ENCODE measurements at places on chromosomes 2 and 18.

GRCh38 chr2:74349889-74350288 lies 6.7 kb upstream of the SLC4A5 start:
- DNase-seq: no peak

- DNase-seq: no peak
These were observed 25.4 kb downstream of the PTPRM start for GRCh38 chr18:7592305-7593071.

- DNase-seq: no peak
These were observed 1.1 kb downstream of the MAP2 start for GRCh38 chr2:209424781-209425470.

GRCh38 chr18:50573679-50574078 lies 13.8 kb downstream of the MAPK4 start:
- DNase-seq: no peak

DNA sequence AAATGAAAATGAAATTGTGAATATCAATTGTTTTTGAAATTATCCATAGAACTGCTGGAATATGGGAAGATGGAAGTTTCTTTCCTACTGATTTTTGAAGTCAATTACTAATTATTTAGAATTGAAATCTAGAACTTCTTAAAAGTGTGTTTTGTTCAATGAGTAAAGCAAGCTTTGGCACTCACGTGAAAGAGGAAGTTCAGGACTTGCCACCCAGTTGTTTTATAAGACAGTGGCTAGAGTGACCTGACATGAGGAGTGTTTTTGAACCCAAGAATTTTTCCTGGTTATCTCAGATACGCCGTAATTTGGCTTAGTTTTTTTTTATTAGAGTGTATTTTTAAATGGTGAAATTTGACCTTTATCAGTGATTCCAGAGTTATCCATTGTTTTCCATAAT lies 3.5 kb downstream of the MXD1 start:
- DNase-seq: no peak

DNA sequence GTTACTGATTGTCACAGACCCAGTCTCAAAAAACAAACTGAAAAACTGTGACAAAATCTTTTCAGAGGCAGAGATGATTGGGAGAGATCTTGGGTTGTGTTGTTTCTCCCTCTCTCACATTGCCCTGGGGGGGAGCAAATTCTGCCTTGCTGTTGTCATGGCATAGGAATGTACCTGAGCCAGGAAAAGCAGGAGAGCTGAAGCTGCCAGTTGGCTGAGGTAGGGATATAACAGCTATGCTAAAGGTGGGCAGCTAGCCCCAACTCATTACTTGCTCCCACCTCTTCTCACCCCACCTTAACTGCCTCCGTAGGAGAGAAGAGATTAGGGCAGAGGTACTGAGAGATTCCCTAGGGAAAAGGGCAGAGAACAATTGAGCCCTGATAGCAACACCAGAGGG lies 299.3 kb downstream of the OSR1 start:
- DNase-seq: no peak

DNA sequence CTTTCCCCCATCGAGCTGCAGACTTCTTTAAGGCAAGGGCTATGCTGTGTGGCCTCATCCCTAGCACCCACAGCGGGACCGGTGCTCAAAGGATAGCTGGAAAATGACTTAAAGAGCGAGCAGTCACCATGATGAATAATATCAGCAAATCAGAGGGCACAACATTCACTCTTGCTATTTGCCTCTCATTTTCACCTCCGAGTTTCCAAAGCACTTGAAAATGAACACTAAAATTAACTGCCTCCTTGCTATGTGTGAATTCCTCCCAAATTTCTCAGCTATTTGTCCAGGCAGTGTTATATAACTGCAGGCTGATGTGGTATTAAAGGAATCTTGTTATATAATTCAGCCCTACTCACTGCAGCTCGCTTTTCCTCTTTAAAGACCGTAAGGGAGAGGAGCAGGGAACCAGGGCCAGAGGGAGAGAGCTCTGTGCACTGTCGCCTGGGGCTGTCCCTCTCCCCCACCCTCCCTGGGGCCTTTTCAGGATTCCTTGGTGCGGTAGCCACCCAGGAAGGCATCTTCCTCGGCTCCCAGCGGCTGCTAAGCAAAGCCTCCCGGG lies 1.4 kb downstream of the CYS1 start:
- no peak for DNase-seq

DNA sequence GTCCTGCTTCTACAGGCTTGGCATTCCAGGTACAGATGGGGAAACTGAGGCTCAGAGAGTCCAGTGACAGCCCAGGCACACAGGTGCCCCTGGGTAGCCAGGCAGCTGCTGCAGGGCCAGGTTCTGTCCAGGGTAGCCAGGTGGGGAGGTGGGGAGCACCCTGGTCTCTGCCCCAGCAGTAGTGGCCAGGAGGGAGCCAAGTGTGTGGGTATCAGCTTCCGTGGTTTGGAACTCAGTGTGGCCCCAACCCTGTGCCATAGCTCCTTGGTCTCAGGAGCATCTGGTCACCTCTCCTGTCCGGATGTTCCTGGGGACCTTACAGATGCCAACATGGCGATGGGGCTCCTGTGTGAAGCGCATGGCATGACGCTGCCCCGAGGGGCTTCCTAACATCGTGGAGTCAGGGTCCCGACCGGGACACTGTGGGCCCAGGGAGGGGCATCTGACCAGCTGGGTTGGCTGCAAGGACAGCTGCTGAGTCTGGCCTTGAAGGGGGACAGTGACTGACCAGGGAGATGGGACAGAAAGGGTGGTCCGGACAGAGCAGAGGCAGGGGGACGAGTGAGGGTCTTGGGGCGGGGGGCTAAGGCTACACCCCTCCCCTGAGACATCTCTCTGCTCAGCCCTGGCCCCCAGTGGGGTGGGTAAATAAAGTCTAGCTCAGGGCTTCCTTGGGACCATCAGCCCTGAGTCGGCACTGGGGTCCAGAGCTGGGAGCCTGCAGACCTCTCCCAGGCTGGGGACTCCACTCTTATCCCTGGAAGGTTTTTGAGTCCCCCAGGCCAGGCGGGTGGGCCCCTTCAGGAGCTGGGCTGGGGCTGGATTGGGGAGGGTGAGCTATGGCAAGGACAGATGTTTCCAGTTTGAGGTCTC lies 76.0 kb upstream of the SMAD7 start:
- no peak for DNase-seq

DNA sequence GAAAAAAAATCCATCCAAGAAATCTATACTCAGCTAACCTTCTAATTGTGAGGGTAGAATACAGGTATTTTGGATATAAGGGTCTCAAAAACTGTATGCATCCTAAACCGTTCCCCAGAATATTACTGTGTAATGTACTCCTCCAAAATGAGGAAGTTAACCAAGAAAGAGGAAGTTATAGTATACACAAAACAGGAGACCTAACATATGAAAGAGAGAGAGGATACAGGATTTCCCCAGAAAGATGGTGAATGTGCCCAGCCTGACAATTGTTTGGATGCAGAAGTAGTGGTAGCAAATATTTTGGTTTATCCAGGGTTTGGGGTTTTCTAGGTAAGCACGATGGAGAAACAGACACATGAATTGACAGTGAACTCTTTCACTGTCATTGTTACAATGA lies 50.6 kb downstream of the GALNT3 start:
- DNase-seq: no peak

DNA sequence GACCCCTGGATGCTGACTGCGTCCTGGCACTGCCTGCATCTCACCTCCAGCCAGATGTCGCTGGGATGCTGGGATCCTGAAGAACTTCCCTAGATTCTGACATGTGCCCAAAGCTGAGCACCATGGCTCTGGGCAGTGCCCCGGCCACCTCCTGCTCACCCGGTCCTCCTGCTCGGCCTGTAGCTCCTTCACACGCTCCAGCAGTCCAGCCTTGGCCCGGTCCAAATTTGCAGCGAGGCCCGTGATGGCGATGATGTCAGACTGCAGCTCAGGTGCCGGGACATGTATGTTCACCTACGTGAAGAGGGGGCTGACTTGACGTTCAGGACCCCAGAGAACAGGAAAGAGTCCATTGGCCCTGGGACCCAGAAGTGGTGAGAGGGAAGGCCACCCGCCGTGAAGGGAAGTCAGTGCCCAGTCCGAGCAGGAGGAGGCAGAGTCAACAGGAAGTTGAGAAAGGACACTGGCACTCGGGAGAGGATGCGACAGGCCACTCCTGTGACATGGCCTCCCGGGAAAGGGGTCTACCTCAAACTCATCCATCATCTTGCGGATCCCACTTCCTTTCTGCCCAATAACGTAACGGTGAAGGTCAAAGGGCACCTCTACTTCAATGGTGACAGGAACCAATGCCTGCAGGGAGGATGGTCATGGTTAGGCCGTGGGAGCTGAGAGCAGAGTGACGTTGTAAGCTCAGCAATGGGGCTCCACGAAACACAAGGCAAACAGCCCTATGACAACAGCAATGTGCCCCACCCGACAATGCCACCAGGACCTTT lies 46.7 kb downstream of the ANO7 start:
- DNase-seq: no peak

DNA sequence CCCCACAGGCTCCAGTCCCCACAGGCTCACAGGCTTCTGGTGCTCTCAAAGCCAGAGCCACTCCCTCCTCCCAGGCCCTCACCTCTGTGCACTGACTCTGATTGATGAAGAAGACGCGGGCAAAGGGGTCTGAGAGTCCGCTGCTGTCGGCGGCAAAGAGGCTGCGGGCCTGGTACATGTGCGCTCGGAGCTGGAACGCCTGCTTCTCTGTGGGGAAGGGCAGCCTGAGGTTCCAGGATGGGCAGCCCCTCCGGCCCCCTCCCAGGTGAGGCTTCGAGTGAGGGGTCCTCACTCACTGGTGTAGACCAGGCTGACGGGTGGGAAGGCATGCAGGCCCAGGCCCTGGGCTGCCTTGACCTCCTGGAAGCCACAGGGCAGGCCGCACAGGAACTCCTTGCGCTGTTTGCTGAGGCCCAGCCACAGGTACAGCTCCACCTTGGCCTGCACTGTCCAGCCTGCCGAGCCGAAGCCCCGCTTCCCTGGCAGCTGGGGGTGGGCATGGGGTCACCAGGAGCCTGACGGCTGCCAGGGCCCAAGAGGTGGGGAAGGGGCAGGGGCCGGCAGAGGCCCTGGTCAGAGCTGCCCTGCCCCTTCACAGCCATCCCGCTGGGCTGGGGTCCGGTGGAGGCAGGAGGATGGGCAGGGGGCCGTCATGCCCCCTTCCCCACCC lies 2.0 kb downstream of the OTOF start:
- no peak for DNase-seq

DNA sequence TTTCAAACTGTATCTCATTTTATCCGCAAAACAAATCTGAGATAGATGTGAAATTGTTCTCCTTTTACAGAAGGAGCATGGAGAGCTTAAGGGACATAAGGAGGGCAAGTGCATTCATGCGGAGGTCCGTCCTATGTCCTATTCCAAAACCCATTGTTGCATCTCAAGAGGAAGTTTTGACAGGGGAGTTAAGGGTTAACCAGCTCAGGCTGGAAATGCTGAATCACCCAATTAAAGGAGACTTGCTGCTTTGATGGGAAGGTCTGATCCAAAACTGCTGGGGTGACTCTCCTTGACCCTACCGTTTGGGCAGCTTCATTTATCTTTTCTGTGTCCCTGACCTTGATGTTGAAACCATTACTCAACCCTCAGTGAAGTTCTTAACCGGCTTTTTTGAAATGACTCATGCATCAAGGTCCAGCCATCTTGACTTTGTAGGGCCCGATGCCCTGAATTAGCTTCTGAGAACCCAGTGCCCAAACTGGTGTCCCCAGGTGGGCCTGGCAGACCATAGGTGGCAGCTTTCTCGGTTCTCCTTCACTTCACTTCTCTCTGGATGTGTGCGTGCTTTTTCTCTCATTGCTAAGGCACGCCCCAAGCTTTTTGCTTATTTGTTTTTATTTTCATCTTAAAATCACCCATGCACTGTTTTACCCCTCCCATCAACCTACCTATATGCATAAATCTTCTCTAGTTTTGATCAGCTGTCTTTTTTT lies 15.9 kb upstream of the TXNDC2 start:
- no peak for DNase-seq

GRCh38 chr18:13437034-13437433 lies 218.5 kb downstream of the LDLRAD4 start:
- DNase-seq: no peak

- no peak for DNase-seq
These were observed 49.0 kb upstream of the TMEM247 start for GRCh38 chr2:46430413-46430812.

- DNase-seq: no peak
These were observed 237.8 kb downstream of the PLCL1 start for GRCh38 chr2:198042189-198042588.

DNA sequence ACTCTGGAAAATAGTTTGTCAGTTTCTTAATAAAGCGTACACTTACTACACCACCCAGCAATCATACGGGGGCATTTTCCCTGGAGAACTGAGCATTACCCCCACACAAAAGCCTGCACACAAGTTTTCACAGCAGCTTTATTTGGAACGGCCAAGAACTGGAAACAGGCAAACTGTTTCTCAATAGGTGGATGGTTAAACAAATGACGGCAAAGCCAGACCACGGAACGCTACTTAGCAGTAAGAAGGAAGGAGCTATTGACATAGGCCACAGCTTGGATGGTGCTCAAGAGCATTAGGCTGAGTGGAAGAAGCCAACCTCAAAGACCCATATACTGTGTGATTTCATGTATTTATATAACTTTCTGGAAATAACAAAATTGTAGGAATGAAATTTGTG lies 9.0 kb downstream of the MALL start:
- DNase-seq: no peak

DNA sequence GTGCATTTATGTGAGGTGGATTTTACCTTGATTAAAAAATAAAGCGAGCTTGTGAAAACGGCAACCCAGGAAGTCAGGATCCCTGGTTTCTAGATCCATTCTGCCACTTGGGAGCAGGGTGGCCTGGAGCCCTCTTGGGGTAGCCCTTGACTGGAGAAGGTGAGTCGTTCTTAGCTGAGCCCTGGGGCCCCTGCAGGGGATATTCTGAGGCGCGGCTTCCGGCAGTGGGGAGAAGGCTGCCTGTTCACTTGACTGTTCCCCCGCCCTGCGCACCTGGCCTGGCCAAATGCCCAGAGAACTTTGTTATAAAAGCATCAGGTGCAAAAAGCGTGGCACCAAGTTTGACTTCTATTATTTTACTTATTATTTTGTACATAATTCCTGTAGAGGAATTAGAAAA lies 221.9 kb downstream of the DYSF start:
- DNase-seq: no peak

GRCh38 chr18:6879508-6880195 lies 150.1 kb downstream of the ARHGAP28 start:
- no peak for DNase-seq

DNA sequence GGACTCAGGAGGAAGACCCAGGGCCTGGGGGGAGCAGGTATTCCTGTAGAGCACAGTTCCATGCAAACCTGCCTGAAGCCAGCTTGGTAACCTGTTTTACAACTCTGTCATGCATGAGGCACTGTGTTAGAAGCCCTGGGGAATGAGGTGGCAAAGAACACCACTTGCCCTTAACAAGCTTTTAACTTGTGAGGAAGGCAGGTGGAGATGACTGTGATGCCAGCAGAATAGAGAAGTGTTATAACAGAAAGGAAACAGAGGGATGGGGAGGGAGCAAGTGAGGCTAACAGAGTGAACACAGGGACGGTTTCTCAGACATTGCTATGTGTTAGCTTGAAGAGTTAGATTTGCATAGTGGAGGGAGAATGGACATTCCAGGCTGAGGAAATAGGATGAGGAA lies 11.5 kb upstream of the IL1A start:
- DNase-seq: no peak
